ENCODE measurements at places on chromosomes 4 and X. TPM values are rescaled to one million over a fixed set of nuclear protein-coding genes. Genes with fewer than 3 reads are reported as not detected.

The KLHL13 gene
- total RNA-seq = 0.88 TPM

The MND1 gene
- 0.50 TPM for total RNA-seq

The GLRB gene
- total RNA-seq = 1.7 TPM

The CCSER1 gene
- not detected for total RNA-seq

The TLR10 gene
- not detected for total RNA-seq

The BMX gene
- not detected for total RNA-seq

The SPARCL1 gene
- 208 TPM for total RNA-seq

The TRIM2 gene
- total RNA-seq = 19.0 TPM

The POLN gene
- total RNA-seq = 3.1 TPM
